Stimulated activated CD8-positive, alpha-beta memory T cell treated with anti-CD3 and anti-CD28 coated beads, Interleukin-7, amount 100 ng/mL, for 48 hours (primary cell): ENCODE measurements at places on chromosomes 7 and 10.

DNA sequence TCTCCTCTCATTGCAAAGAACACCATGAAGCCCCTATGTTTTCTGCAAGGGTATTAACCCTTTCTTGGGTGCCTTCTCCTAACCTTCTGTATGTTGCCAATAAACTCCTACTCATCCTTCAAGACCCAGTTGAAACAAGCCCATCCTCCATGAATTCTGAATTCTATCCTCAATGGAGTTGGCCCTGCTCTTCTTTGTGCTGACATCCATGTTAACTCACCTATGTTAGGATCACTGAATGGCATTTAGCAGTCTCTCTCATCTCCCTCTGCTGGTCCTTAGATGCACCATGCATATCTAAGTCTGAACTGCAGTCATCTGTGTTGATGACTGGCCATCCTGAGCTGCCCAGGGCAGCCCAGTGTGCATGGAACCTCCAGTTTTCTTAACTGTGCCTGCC lies 129.8 kb downstream of the BUB3 start:
- DNase-seq: no peak

DNA sequence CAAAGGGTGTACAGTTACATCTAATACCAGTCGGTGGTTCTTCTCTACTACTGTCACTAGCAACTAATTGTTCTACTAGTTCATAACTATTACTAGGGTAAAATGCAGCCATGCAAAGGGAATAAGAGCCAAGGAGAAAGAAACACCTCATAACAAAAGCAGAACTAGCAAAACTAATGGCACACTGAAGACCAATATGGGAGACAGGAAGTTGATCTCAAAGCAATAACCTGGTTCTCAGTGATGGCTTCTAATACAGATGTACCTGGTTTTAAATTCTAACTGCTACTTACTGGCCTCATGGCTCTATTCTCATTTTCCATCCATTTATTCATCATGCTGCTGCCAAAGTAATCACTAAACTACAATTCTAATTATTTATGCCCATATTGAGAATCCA lies 170.3 kb downstream of the SEMA3E start:
- DNase-seq: no peak

GRCh38 chr10:91627344-91628102 lies 5.3 kb downstream of the PPP1R3C start:
- DNase-seq: no peak

DNA sequence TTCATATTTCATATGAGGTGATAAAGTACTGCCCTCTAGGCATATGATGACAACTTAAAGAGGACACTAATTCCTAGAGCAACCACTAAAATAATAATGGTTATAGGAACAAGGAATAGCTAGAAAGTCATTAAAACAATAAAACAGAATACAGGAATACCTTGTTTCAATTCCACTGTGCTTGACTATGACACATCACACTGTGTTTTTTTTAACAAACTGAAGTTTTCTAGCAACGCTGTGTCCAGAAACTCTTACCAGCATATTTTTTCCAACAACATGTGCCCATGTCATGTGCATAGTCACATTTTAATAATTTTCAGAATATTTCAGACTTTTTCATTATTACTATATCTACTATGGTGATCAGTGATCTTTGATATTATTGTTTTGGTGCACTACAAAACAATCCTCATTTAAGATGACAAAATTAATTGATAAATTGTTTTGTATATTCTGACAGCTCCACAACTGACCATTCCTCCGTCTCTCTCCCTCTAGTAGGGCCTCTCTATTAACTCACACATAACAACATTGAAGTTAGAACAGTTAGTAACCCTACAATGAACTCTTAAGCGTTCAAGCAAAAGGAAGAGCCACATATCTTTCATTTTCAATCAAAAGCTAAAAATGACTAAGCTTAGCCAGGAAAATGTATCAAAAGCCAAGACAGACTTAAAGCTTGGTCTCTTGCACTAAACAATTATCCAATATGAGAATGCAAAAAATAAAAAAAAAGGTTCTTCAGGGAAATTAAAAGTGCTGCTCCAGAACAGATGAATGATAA lies 85.8 kb downstream of the SNX13 start:
- DNase-seq: no peak

DNA sequence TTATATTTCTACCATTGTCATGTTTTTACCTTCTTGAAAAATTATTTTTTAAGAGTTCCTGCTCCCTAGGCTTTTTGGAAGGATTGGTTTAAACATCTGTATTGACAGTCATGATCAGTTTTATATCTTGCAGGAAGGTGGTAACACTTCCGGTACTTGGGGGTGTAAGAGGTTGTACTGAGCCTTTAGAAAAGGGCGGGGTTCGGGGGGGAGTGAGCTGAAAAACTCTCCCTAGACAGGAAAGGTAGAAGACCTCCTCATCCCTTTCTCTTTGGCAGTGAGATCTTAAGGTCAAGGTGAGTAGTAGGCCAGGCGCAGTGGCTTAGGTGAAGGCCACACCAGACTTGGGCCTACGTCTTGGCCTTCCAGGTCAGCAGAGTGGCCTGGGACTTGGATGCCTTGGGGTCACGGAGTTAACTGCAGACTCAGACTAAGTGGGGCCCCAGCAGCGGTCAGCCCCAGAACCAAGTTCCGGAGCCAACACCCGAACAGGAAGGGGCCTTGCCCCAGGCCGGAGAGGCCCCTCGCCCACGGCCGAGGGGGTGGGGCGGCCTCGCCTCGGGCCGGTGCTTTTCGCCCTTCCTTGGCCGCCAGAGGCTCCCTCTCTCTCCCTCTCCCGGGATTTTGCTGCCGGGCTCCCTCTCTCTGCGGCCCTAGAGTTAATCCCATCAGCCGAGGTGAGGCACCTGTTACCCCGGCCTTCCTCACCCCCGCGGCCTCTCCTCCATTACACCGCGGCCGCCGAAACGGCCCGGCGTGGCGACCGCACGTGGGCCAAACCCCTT lies at the start of gene PPP1R9A:
Gene PPP1R9A, plus strand, starts transcription at position 569 of the 785 bp plus-strand sequence. CDS start 2,520 bp downstream, outside the sequence.
- no peak for DNase-seq
